ENCODE measurements at places on chromosomes 11 and 22.
A peak's percentile ranks its signal among the peaks of the same experiment; 100 is the strongest.

GRCh38 chr22:37449331-37450001, 22.2 kb upstream of the ELFN2 start:
- DNase-seq = no peak

GRCh38 chr11:12411806-12412727, 34.7 kb downstream of the PARVA start:
- peak; percentile 87 for DNase-seq

DNA sequence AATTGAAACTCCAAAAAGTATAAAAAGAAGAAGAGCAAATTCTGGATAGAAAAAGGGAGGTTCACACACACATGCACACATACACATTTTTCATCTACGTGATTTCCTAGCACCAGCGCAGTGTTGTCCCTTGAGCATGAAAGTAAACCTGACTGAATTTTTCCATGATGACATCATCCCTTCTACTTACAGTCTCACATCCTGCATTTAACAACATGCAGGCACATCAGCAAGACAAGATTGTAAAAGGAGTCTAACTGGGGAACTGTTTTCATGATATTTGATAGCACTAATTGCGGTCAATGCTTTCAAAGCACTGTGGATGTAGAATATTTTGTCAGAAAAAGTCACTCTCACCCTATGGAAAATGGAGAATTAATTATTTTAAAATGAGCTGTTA, 36.6 kb downstream of the GAS2 start:
- peak; percentile 98 for DNase-seq

GRCh38 chr22:32204040-32204855, 625 bp downstream of the RFPL2 start:
- DNase-seq = no peak

- DNase-seq = no peak
Measured at GRCh38 chr11:43269254-43269918, 42.4 kb upstream of the API5 start.

GRCh38 chr11:9057007-9057406, 34.4 kb downstream of the SCUBE2 start:
- DNase-seq = no peak

DNA sequence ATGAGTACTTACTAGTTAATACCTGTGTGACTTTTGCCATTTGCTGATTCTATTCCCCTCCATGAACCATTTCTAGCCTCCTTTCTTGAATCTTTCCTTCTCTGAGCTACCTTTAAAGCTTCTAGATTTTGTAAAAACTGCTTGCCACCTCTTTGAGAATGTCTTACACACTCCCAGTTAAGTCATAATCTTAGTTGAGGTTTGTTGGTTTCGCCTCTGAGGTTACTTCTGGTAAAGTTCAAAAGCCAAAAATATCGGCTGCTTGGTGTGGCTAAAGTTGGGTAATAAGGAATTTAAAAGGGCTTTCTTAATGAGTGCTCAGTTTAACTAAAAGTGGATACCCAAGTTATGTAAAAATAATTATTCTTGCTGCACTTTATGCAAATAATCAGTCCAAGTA, 10.4 kb upstream of the GLYAT start:
- DNase-seq = no peak

- DNase-seq = no peak
Measured at GRCh38 chr11:79482800-79483199, 42.0 kb upstream of the TENM4 start.

GRCh38 chr11:43021466-43021865, 290.3 kb upstream of the API5 start:
- no peak for DNase-seq

- DNase-seq = no peak
Measured at GRCh38 chr22:43515902-43516301, 104.1 kb downstream of the MPPED1 start.

DNA sequence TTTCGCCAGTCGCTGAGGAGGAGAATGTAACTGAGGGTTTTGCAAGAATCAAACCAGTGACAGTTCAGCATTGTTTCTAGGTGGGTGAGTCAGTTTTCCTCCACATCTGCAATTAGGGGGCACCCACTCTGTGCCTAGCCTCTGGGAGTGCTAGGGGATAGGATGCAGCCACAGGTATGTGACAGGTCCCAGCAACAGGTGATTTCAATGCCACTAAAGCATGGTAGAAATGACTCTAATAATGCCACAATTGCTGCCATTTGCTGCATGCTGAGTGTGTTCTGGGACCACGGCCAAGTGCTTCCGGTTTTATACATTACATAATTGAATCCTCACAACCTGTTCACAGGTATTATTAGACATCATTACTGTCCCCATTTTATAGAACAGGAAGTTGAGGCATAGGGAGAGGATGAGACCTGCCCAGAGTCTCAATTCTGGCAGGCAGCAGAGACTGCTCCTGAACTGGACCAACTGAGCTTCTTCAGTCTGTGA, 556 bp downstream of the CRYBB2 start:
- DNase-seq = no peak

- DNase-seq = no peak
Measured at GRCh38 chr11:7527029-7527428, 13.2 kb downstream of the PPFIBP2 start.

DNA sequence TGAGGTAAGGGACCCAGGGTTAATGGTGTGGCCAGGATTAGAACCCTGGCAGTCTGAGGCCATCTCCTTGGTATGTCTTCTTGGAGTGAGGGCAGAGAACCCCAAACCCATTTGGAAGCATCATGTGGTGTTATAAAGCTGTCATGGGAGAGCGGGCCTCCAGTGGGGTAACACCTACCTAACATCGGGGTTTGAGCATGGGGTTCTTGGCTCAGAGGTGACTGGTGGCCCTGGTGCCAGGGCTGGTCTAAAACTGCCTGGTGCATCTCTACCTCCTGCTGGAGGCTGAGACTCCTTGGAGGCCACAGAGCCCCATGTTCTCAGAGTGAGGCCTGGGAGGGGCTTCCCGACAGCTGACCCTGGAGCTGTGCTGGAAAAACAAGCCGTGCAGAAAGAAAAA, 4.5 kb downstream of the PRDM11 start:
- DNase-seq = no peak

DNA sequence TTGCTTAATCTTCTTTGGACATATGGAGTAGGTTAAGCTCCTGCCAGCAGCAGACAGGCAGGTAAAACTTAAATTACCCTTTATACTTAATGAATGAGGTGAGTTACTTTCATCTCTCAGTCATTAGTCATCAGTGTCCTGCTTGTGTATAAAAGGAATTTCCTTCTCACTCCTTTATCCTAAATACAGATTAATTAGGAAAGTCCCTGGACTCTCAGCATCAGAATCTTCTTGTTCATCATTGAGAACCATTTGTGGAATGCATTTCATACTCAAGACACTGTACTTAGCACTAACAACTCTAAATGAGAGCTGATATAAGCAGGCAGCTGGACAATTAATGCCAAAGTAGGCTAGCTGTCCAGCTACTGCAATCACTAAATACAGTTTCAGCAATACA, 630.4 kb downstream of the METTL15 start:
- DNase-seq = no peak

DNA sequence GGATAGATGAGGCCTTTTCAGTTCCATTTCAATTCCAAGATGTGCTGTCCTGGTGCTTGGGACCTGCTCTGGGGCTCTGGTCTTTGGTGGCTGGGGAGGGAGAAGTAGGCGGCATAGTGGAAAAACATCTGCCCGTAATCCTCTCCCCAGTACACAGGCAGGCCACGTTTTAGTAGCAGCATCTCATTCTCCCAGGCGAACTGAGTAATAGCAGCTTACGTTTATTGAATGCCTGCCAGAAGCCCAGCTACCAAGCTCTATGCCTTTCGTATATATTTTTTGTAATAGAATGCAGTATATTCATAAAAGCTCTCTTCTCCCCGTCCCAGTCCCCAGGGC, 11.4 kb downstream of the ACO2 start:
- no peak for DNase-seq

DNA sequence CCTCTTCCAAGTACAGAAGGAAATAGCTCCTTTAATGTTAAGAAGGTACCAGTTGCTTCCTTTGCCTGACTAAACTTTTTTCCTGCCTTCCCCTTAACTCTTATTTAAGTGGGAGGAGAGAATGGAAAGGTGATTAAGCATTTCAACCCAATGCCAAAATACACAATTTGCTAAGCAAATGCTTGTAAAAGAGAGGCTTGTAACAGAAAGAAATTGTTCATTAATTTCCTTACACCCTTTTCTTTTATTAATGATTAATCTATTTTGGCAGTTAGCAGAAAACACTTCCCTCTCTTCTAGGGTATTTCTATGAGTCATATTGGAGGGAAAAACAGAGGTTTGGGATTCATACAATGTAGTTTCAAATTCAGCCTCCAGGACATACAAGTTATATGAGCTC, 427.6 kb upstream of the FAT3 start:
- DNase-seq = no peak

DNA sequence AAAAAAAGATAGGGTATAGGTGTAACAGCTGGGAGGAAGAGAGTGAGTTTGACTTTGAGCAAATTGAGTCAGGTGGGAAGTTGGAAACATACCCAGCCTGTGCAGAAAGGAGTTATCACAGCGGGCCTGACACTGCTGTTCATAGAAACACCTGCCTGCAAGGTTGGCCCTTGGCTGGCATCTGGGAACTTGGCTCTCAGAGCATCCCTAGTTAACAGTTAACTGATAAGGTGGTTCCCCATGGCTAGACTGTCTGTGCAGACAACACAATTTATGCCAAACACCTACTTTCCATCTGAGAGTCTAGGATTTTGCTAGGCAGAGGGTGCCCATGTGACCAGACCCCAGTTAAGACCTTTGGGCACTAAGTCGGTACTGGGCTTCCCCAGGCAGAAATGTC, 31.4 kb downstream of the ADAMTS8 start:
- no peak for DNase-seq

GRCh38 chr22:22154040-22154439, 90.5 kb upstream of the VPREB1 start:
- no peak for DNase-seq

- no peak for DNase-seq
Measured at GRCh38 chr11:46055371-46055770, 65.9 kb downstream of the PHF21A start.

DNA sequence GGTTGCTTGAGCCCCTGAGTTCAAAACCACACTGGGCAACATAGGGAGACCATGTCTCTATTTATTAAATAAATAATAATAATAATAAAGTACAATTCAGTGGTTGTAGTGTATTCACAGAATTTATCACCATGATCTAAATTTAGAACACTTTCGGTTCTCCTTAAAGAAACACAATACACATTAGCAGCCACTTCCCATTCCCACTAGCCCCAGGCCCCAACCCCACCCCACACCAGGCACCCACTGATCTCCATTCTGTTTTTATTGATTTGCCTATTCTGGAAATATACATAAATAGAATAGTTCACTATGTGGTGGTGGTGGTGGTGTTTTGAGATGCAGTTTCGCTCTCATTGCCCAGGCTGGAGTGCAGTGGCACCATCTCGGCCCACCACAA, 45.7 kb downstream of the BCL2L13 start:
- DNase-seq = no peak

DNA sequence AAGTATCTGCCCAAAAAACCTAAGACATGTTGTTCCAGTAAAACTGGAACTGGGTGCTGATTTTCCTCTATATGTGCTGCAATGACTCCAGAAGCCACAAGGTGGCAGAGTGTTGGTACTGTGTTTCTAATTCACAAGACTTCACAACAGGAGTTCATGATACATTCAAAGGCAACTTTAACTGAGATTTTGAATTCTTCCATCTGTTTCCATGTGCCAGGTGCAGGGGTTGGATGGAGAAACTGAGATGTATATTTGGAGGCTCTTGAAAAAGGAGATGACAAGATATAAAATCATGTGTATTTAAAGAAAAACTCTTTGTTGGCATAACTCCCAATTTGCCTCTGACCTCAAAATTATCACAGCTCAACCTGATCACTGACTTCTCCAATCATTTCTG, 1098.6 kb upstream of the CCDC90B start:
- DNase-seq = peak; percentile 29

- DNase-seq = no peak
Measured at GRCh38 chr11:133985981-133986944, 29.5 kb upstream of the IGSF9B start.

DNA sequence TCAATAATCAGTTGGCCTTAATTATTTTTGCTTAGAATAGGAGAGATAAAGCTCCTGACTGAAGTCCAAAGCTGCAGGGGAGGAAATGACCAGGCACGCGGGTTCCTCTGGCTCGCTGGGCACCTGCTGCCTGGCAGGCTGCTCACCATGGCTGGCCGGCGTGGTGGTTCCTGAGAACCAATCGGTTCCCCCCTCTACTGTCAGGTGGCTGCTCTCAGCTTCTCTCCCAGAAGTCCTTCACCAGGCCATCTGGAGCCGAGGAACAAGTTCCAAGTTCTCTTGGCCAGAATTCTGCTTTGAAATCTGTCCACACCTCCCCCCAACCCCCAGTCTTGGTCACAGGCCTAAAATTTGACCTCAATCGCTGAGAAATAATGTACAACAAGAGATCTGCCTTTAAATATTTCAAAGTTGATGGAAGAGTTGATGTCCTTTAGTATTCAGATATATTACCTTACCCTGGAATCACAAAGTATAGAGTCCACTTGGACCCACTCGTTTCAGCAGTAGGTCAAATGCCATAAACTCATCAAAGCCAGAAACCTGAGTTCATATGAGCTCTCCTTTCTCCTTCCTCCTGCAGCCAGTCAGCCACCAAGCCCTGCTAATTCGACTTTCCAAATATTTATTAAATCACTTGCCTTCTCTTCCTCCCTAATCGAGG, 25.2 kb downstream of the EXPH5 start:
- DNase-seq = no peak

GRCh38 chr22:44686873-44687600, 15.0 kb upstream of the PRR5 start:
- DNase-seq = no peak

- no peak for DNase-seq
Measured at GRCh38 chr22:29259253-29259899, 8.4 kb downstream of the RHBDD3 start.

GRCh38 chr11:12803086-12803826, 129.0 kb downstream of the TEAD1 start:
- DNase-seq = no peak

GRCh38 chr11:36398231-36398953, 102.3 kb downstream of the PRR5L start:
- no peak for DNase-seq

- DNase-seq = peak; percentile 56
Measured at GRCh38 chr22:42933485-42934091, 76.5 kb upstream of the ARFGAP3 start.

DNA sequence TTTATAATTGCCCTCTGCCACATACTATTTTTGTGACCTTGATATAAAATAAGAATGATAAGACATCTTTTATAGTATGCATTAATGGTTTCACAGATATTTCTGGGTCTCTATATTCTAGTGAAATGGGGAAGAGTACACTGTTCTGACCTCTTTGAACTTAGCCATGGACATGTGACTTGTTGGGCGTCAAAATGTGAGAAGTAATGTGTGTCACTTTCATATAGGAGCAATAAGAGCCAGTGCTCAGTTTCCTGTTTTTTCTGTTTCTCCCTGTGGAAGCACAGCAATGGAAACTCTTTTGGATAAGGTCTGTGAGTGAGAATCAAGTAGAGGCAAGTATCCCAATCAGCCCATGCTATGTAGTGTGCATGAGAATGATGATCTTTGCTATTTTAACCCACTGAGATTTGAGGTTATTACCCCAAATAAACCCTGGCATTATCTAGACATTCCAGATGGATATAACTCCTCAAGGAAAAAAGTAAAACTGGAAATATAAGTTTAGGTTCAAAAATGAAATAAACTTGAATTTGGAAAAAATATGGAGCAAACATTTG, 60.7 kb downstream of the RAB38 start:
- DNase-seq = no peak
